Right ventricle myocardium superior (tissue), 1 donor: ENCODE measurements at places on chromosomes 3 and 15.

DNA sequence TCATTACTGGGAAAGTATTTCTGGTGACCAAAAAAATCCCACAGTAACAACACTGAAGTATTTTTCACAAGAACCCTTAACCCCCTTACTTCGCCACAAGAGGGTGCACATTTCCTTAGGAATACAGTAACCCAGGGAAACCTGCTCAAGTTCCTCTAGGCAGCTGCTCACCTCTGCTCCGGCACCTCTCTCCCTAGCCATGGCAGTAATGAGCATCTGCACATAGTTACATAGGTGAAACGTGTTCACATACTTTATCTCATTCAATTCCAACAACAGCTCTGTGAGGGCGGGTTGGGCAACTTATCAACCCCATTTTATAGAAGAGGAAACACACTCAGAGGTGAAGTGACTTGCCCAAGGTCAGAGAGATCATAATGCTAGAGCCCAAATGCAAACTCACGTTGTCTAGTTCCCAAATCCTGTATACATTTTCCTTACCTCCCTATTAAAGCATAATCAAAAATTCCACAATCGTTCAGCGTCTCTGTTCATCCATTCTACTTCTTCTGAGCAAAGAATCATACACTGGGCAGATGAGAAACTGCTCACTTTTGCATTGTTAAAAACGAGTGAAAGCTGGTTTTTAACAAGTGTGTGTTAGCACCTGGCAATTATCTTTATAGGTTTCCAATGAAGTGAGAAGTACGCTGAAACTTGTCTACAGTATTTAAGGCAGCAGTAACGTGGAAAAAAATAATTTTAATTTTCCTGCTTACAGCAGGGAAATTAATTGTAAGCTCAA, 90.7 kb downstream of the IGF2BP2 start:
- no peak for DNase-seq

GRCh38 chr3:7871003-7871560, 630.5 kb upstream of the LMCD1 start:
- no peak for DNase-seq

DNA sequence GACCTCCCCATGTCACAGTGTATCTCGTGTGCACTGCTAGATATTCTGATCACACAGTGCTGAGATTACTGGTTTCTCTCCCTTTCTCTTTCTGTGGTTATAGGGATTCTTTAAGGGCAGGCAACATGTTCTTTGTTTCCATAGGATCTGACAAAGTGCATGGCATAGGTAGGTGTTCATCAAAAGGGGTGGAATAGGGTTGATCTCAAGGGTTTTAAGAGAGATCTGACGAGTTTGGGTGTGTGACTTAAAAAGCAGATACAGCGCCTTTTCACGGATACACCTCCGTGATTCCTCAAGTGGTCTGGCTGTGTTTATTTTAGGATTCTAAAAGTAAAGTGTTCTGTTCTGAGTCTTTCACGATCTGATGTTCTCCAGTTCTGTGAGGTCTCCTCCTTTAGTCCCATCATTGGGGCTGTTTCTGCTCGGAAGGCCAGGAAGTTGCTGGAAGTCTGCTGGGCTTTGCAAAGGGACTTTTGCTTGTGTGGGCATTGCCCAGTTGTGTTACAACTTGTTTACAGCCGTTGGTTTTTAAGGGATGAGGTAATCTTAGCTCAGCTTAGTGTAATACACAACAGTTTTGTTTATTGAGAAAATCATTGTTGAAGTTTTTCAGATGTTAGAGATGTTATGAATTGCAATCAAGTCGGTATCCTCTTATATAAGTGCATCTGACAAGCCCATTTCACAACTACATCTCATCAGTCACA, 34.8 kb downstream of the IGF1R start:
- DNase-seq, result no peak

- DNase-seq, result no peak
Observed at GRCh38 chr3:12574661-12575060, 17.8 kb downstream of the MKRN2 start.

GRCh38 chr3:114718898-114719210, 425.0 kb downstream of the TIGIT start:
- DNase-seq, result no peak

DNA sequence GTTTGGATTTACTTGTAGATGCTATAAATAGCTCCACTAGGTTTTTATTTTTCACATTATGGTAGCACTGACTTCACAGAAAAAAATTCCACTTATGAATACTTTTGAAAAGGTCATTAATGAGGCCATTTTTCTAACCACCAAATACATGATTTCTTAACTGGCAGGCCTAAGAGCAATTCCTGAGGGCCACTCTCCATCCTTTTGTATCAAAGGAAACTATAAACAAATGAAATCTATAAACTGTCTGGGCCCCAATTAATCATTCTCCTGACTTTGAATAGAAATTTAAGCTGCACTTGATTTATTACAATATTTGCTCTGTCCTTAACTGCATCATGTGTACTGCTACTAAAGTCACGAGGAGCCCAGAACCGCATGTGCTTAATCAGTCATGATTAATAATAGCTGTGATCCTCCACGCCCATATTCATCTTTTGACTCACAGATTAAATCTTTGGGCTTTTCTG, 25.1 kb upstream of the MTMR10 start:
- no peak for DNase-seq

GRCh38 chr3:167941234-167941995, 154.3 kb downstream of the GOLIM4 start:
- peak; percentile 37 for DNase-seq

- DNase-seq, result no peak
Observed at GRCh38 chr3:154135511-154136173, 14.5 kb downstream of the ARHGEF26 start.

GRCh38 chr3:157999246-157999645, 107.0 kb downstream of the SHOX2 start:
- DNase-seq, result no peak

DNA sequence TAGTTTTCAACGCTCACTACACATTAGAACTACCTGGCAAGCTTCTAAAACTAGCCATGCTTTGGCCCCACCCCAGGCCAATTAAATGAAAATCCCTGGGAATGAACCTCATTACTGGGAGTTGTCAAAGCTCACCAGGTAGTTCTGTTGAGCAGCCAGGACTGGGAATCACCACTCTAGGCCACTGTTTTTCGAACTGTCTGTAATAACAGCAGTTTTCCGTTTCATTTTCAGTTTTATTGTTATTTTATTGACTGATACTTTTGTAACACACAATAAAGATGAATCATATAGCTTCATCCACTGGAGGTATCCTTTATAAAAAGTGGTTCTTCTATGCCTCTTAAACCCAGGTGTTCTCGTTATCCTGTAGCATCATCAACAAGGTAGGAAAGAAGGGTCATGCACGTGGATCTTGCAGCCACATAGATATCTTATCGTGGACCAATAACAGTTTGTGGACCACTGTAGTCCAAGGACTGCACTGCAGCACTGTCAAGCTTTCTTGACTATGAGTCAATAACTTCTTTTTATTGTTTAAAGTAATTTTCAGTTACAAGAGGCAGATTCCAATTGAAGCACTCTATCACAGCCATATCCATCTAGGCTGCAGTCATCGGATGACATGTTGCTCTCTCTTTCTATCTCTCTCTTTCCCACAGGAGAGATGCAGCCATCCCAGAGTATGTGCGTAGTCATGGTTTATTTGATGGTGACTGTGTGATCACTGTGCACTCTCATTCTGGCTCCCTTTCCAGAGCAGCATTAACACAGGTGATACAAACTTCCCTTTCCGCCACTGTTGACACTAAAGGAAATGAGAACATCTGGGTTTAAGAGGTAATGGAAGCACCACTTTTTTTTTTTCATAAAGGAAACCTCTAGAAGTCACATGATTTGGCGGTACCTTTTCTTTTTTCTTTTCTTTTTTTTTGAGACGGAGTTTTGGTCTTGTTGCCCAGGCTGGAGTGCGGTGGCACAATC, 39.0 kb upstream of the BLM start:
- no peak for DNase-seq

GRCh38 chr15:100842756-100843730, 36.6 kb upstream of the ALDH1A3 start:
- no peak for DNase-seq

GRCh38 chr3:164537485-164537884, 540.8 kb downstream of the SI start:
- no peak for DNase-seq

GRCh38 chr15:75023872-75024636, 664 bp downstream of the PPCDC start:
- no peak for DNase-seq
